ENCODE measurements at places on chromosomes 2 and 18. TPM values are rescaled to one million over a fixed set of nuclear protein-coding genes. Genes with fewer than 3 reads are reported as not detected.

The CPLX4 gene
- total RNA-seq, result not detected

The HAAO gene
- total RNA-seq, result not detected

The CPS1 gene
- 0.95 TPM for total RNA-seq

The SELENOI gene
- total RNA-seq, result 15.3 TPM

The HJURP gene
- total RNA-seq, result 33.9 TPM

The MAL gene
- total RNA-seq, result 1.4 TPM

The TRPM8 gene
- total RNA-seq, result not detected

The ABCG8 gene
- total RNA-seq, result not detected

The SKOR2 gene
- total RNA-seq, result not detected

The B3GNT7 gene
- total RNA-seq, result 1.4 TPM

The RNF138 gene
- 20.2 TPM for total RNA-seq

The NPHP1 gene
- total RNA-seq, result 29.2 TPM

The DAW1 gene
- 4.3 TPM for total RNA-seq

The RUFY4 gene
- total RNA-seq, result not detected

The UPP2 gene
- total RNA-seq, result not detected

The SP140 gene
- not detected for total RNA-seq

The AQP12B gene
- total RNA-seq, result not detected

The C2orf81 gene
- total RNA-seq, result 9.6 TPM

The CGREF1 gene
- total RNA-seq, result 10.3 TPM

The IL36RN gene
- total RNA-seq, result not detected

The NEUROD1 gene
- total RNA-seq, result not detected

The TLK1 gene
- total RNA-seq, result 19.8 TPM

The DNAH6 gene
- total RNA-seq, result not detected

The NEU2 gene
- not detected for total RNA-seq

The TMEM163 gene
- not detected for total RNA-seq

The REL gene
- 8.6 TPM for total RNA-seq

The PSME4 gene
- total RNA-seq, result 13.0 TPM

The DTNA gene
- total RNA-seq, result 0.34 TPM

The IL18RAP gene
- not detected for total RNA-seq

The FER1L5 gene
- total RNA-seq, result not detected

The ASB18 gene
- not detected for total RNA-seq

The COMMD1 gene
- total RNA-seq, result 46.9 TPM

The COLEC11 gene
- total RNA-seq, result 5.2 TPM

The ST8SIA5 gene
- total RNA-seq, result not detected

The REG3A gene
- not detected for total RNA-seq

The HNMT gene
- 4.9 TPM for total RNA-seq

The MOCOS gene
- total RNA-seq, result 3.7 TPM

The CAPN14 gene
- total RNA-seq, result 1.6 TPM

The FSHR gene
- not detected for total RNA-seq
